Right kidney (tissue), 9 donors: ENCODE measurements at places on chromosomes 4 and X.

DNA sequence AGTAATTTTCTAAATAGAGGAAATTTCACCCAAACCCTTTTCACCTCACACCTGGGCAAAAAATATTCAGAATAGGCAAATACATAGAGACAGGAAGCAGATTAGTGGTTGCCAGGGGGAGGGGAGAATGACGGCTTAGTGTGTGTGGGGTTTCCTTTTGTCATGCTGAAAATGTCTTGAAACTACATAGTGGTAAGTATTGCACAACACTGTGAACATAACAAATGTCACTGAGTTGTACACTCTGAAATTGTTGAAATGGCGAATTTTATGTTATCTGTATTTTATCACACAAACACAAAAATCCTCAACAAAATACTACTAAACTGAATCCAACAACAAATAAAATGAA lies 60.7 kb upstream of the PLAC1 start:
- DNase-seq, result no peak

GRCh38 chr4:112176596-112176995 lies 31.3 kb downstream of the FAM241A start:
- no peak for DNase-seq

DNA sequence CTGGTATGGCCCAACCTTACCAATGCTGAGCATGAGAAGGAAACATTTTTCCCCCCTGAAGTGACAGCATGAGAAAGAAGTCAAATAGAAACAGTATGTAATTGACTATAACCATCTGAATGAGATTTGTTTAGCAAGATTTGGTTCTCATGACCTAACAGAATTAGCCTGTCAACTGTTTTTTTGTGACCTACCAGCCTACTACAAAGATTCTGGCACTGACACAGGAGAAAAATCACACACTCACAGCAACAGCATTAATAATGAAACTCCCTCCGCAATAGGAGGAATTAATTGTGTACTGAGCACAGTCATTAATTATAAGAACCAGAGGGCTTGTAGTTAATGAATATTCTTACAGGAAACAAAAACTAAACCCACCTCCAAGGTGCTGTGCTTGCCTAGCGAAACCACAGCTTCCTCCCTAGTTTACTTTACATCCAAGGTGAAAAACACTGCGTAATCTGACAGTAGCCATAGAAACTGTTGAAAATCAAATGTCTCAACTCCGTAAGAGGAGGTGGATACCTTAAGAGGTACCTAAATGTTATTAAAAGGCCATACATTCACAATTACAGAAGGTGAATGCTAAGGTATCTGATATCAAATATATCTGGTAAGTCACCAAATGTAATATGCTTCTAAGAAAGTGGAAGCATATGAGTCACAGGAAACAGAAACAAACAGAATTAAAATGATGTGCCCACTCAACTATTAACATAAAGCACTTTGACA lies 34.9 kb downstream of the MMRN1 start:
- peak; percentile 6 for DNase-seq

DNA sequence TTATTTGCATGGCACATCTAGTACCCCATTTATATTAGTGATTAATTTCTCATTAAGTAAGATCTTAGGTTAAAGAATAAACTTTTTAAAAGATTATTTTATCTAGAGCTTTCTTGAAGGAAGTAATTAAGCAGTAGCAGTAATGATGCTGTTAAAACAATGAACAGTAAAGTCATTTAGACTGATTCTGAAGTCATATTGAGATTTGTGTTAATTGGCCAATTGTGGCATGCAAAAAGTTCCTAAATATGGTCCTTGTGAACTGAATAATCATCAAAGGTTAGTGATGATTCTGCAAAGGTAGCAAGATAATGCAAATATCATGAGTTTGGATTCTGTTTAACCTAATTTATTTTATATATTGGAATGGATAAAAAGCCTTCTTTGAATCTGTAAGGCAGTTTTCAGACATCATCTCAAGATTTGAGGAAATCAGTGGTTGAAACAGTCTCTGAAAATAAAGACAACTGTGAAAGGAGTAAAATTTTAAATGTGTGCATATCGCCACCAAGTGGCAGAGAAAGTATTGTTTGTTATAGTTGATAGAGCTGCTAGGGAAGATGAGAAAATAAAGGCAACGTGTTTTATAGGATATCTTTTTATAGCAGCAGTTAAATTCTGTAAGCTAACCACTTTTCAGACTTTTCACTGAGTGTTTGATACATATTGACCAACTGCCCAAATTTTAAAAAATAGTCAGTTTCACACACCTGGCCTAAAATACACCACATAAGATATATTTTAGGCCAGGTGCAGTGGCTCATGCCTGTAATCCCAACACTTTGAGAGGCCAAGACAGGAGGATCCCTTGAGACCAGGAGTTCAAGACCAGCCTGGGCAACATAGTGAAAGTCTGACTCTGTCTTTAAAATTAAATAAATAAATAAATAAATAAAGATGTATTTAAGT lies 79.6 kb downstream of the CCKAR start:
- DNase-seq, result peak; percentile 35

GRCh38 chrX:147908106-147908505 lies 3.6 kb upstream of the FMR1 start:
- DNase-seq, result no peak

DNA sequence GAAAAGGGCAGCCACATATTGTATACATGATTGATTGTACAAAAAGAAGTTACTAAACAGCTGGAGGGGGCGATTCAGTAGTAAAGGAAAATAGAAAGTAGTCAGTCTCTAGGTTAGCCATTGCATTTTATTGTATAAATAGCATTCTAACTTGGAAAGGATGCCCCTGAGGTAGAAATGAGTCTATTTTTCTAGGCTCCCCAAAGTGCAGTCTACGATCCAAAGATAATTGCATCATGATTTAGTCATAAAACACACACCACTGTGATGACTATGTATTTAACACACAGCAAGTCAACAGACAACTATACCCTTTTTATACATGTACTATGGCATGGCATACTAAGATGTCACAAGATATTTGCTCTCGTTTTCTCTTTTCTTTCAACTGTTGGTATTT lies 204.9 kb downstream of the APBB2 start:
- DNase-seq, result no peak

GRCh38 chr4:127686658-127687057 lies 43.5 kb upstream of the SLC25A31 start:
- DNase-seq, result no peak

- no peak for DNase-seq
These were observed 11.4 kb upstream of the NYX start for GRCh38 chrX:41435708-41436107.

- no peak for DNase-seq
These were observed 27.4 kb downstream of the NOCT start for GRCh38 chr4:139042981-139043460.

- DNase-seq, result peak; percentile 79
These were observed 1.3 kb downstream of the PCDH7 start for GRCh38 chr4:30721185-30722091.

DNA sequence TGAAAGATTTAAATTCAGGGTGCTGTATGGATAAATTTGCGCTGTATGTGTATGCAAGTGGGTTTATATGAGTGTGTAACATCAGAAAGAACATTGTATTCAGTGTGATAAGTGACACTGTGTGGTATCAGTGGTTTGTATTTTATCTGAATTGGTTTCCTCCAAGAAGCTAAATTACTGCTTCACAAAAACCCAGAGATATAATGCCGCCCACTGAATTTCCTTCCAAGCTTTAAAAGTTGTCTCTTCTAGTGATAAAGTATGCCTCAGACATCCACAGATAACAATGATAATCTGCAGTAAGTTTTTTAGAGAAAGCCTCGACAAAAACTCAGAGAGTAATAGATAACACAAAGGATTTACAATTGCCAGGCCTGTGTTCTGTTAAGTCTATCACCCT lies 710.6 kb upstream of the HS3ST1 start:
- no peak for DNase-seq

GRCh38 chrX:133961046-133961445 lies 24.3 kb downstream of the GPC3 start:
- DNase-seq, result no peak

DNA sequence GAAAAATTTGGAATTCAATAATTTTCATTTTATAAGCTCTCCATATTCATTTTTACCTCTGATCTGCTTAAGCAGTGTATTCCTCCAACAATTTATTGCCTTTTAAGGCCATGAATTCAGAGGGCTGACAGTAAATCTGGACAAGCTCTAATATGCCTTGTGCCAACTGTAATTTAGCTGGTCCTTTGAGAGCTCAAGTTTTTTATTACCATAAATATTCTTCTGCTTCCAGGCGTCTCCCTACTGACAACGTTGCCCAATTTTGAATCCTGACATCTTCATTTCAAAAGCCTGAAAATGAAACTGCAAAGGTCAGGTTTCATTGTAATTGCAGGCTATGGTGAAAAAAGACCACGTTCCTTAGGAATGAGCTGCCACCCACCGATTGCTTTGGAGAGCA lies 95.8 kb upstream of the GEMIN8 start:
- no peak for DNase-seq
